ENCODE measurements at places on chromosomes 6 and 20.

DNA sequence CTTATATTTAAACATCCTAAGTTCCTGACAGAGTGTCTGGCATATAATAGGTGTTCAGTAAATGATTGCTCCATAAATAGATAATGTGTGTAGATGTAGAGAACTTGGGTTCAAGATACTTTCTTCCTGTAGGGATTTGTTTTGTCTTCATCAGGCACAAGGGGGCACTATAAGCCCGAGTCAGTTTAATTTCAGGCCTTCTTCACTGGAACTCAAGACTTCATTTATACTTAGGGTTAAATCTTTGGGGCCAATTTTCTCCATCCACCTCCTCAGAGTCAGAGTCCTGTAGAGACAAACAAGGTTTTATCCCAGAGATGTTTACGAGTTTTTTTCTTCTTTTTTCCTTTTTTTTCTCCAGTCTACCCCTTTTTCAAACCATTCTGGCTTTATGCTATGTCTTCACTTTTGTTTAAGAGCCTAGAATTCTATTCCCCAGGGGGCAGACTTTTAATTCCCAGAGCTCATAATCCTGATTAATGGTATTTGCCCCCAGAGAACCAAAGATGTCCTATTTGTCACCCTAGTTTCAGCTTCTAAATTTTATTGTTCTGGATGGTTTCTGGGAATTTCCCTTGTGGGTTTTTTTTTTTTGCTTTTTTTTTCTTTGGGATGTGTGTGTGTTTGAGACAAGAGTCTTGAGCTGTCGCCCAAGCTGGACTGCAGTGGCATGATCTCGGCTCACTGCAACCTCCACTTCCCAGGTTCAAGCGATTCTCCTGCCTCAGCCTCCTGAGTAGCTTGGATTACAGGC lies 88.4 kb downstream of the HFE start:
- DNase-seq, result peak; percentile 60

- no peak for DNase-seq
These were observed 122.6 kb upstream of the MOCS1 start for GRCh38 chr6:40056865-40057264.

DNA sequence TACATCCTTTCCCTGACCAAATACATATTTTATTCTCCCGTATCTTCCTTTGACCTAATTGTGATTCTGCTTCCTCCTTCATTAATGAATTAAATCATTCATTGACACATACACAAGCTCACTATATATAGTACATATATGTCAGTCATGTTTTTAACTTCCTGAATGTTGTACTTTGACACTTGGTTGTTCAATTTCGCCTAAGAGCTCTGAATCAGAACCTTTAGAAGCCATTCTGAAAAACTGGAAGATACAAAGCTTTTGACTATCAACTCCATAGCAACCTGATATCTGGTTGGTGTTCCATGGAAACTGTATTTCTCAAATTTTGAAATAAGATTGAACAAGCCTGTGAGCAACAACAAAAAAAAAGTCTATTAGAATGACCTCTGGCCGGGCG lies 27.3 kb upstream of the HFE start:
- no peak for DNase-seq

- DNase-seq, result no peak
These were observed 107.5 kb downstream of the FYN start for GRCh38 chr6:111765763-111766162.

GRCh38 chr6:144897441-144897921 lies 612.3 kb downstream of the UTRN start:
- peak; percentile 91 for DNase-seq

GRCh38 chr6:137787016-137787415 lies 80.0 kb upstream of the TNFAIP3 start:
- no peak for DNase-seq
